ENCODE measurements at places on chromosomes 1 and 21.
A peak's percentile ranks its signal among the peaks of the same experiment; 100 is the strongest.

DNA sequence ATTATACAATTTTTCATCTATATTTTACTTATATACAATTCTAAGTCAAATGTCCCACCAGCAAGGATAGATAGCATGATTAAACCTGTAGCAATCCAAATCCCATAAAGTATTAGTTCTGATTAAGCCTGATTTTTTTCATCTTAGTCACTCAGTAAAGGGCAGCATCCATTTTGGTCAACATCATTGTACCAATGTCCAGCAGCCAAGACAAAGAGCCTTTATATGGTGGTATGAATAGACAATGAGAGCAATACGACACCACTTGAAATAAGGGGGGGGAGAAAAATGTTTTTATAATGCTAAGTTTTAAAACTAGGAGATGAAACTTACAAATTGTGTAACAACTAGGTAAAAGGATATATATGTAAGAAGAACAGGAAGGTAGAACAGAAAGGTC is 7.4 kb downstream of the ZNF644 start:
- DNase-seq: no peak

DNA sequence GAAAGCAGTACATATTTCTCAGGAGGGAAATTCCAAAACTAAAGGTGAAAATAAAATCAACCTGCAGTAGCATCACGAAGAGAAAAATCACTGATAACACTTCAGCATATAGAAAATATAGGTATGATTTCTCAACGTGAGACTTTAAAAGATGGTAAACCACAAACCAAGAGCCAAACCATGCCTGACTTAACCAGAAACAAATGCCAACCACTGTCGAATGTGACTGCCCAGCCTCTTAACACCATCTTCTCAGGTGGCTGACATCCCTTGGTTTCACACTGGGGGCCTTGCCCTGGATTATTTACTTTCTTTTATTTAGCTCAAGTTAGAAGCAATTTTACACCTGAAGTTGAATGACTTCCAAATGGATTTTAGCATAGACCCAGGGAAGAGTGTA is 10.1 kb downstream of the HMGCS2 start:
- no peak for DNase-seq

DNA sequence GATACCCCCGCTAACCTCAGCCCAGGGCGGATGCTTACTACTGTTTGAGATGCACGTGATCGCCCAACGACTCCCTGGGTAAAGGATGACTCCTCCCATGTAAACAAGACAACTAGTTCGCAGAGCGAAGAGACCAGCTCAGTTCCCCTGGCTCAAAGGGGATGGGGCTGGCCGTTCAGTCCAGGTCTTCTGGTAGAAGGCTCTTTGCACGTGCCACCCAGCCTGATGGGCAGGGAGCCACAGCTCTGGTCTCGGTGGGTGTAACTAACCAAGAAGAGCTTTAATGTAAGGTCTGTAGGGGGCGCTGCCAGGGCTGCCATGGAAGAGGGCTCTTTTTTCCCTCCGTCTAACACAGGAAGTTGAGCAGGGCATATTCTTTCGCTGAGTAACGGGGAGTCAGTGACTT is 49.4 kb upstream of the PARP1 start:
- peak; percentile 19 for DNase-seq

DNA sequence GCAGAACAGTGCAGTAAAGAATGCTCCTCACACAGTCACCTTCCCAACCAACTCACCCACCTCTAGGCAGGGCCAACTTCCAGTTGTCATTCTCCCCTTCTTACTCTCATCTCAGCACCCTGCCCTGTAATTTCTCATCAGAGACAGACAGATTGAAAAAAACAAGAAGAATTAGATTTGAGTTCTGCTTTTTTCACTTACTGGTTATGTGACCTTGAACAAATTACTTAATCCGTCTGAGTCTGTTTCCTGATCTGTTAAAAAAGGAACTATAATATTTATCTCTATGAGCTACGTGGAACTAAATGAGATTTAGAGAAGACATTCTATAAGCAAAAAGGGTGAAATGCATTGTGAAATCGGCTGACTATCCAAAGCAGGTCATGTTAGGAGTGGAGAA is 330.3 kb downstream of the ZNF326 start:
- DNase-seq: no peak

DNA sequence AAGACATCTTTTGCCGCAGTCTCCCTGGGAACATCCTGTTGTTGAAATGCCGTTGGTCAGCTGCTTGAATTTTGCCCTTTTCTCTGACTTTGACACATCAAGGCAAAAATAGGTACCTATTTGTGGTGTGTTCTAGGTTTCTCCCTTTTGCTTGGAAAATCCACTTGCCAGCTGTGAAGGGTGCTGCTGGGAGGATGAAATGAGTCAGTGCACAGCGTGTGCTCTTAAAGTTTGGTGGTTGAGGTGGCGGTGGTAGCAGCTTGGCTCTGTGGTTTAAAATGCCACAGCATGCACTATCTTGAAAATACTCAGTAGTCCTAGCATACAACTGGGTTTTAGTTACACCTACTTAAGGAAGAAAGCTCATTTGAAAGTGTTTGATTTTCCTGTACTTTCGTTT is 183.8 kb downstream of the DHRS3 start:
- peak; percentile 57 for DNase-seq

GRCh38 chr1:234644928-234645327 is 35.0 kb upstream of the IRF2BP2 start:
- DNase-seq: no peak

- no peak for DNase-seq
Observed at GRCh38 chr1:66434096-66434495, 99.9 kb upstream of the SGIP1 start.

- no peak for DNase-seq
Observed at GRCh38 chr1:55352080-55352810, 137.1 kb upstream of the USP24 start.

DNA sequence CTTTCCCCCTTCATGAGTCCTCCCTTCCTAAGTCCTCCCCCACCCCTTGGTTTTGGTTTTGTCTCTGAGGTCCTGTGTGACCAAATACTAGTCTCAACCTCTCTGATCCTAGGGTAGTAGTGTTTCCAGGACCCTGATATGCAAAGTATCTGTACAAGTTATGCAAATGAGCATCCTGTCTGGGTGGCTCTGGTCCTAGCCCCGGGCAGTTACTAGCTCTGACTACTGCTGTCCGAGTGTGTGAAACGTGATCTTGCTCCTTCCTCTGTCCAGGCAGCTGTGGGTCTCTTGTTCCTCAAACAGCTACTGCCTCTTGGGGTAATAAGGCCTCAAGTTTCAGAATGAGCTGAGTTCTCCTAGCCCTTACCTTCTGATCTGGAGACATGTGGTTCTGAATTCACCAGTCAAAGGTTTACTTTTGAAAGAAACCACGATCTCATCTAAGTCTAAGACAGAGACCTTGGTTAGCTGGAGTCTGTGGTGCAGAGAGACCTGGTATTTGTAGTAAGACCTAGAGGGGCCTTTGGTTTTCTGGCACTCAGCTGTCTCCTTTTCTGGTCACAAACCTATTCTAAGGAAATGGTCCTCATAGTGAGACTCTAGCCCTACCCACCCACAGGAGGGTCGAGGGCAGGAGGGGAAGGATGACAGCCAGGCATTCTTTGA is 31.0 kb upstream of the IL19 start:
- no peak for DNase-seq

- no peak for DNase-seq
Observed at GRCh38 chr1:101506541-101507164, 269.8 kb downstream of the S1PR1 start.

GRCh38 chr21:42089093-42089631 is 18.0 kb downstream of the UMODL1 start:
- no peak for DNase-seq

- no peak for DNase-seq
Observed at GRCh38 chr1:198966519-198966918, 327.7 kb downstream of the PTPRC start.

DNA sequence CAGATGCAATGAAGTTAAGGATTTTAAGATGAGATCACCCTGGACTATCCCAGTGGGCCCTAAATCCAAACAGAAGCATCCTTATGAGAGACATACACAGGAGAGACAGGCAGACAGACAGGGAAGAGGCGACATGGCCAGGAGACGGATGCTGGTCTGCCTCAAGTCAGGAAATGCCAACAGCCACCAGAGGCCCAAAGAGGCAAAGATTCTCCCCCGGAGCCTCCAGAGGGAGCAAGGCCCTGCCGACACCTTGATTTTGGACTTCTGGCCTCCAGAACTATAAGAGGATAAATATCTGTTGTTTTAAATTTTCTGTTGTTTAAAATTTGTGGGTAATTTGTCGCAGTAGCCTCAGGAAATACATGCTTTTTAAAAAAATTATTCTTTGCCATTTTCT is 116.4 kb downstream of the GLIS1 start:
- DNase-seq: no peak

GRCh38 chr1:156320560-156320959 is 17.5 kb downstream of the CCT3 start:
- no peak for DNase-seq

- DNase-seq: peak; percentile 22
Observed at GRCh38 chr1:160437432-160438316, 37.3 kb downstream of the VANGL2 start.

DNA sequence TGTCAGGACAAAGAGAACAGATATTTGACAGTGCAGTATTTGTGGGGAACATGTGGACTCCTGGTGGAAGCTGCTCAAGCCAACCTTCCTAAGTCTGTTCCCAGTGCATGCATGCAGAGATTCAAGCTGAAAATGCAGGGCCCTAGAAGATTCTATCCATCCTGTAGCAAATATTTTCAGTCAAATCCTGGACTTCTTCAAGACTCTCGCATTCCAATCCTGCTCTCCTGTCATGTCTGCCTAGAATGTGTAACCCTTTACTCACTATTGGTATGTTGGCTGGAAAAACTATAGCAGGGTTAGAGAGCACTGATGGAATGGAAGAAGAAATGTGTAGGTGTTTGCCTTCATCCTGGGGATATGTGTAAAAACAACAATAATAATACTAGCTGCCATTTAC is 385.6 kb upstream of the PKN2 start:
- DNase-seq: no peak

- no peak for DNase-seq
Observed at GRCh38 chr1:214234635-214235025, 46.3 kb upstream of the SMYD2 start.

GRCh38 chr1:196152975-196153374 is 455.3 kb downstream of the KCNT2 start:
- no peak for DNase-seq

DNA sequence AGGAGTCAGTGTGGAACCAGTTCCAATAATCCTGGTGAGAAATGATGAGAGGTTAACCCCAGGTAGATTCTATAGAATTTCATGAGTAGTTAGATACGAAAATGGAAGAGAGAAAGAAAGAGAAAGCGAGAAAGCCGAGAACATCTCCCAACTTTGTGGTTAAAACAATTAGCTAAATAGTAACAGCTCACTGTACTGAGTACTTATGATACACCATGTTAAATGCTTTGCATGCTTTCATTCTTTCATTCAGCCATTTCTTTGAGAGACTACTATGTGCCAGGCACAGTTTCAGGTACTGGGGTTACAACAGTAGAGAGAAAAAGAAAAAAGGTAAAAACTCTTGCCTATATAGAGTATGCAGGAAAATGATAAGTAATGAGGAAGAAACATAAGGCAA is 109.7 kb upstream of the SYT6 start:
- no peak for DNase-seq

- no peak for DNase-seq
Observed at GRCh38 chr1:230568008-230568407, 74.3 kb upstream of the COG2 start.

- DNase-seq: no peak
Observed at GRCh38 chr1:181635110-181635509, 151.8 kb downstream of the CACNA1E start.

- DNase-seq: no peak
Observed at GRCh38 chr1:18954270-18955071, 2.0 kb downstream of the IFFO2 start.

GRCh38 chr1:169012416-169012815 is 94.1 kb upstream of the ATP1B1 start:
- DNase-seq: no peak

- no peak for DNase-seq
Observed at GRCh38 chr1:107273515-107273914, 132.7 kb downstream of the NTNG1 start.

GRCh38 chr1:22318279-22318981 is 133.2 kb upstream of the ZBTB40 start:
- DNase-seq: no peak

GRCh38 chr1:159509440-159510228 is 26.2 kb downstream of the OR10J5 start:
- no peak for DNase-seq

GRCh38 chr1:47104816-47105215 is 32.4 kb upstream of the CYP4A22 start:
- no peak for DNase-seq

DNA sequence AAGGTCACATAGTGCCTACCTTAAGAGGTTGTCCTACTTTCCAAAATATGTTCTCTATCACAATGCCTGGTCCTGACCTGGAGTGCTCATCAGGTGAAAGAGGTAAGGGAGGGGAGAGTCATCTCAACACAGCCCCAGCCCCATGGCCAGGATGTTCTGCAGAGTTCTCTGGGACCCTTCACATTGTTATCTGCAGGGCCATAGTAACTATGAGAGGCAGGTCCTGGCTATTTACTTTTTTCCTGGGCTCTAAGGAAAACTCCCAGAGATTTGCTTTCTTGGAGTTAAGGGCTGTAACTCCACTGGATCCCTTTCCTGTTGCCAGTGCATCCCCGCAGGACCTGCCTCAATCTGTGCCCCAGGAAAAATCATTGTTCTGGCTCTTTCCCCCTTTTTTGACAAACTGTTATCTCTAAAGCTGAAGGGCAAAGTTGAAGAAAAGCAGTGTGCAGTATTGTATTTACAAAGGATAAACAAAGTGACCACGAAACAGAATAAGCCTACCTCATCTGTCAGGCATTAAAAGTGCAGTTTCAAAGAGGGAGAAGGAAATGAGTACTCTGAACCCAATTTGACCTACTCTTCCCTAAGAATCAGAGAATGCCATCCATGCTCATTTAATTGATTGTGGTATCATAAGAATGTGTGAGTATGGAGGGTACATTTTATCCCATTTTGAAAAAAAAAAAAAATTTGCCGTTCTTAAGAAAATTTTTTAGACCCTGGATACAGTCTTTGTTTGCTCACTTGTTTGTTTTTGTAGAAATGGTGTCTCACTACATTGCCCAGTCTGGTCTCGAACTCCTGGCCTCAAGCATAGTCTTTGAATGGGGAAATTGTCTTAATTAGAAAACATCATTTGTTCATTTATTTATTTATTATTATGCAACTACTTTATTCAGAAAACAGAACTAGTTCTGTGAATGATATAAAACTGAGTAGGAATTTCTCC is 149.6 kb downstream of the RHOU start:
- no peak for DNase-seq

- DNase-seq: no peak
Observed at GRCh38 chr21:40752125-40752524, 94.8 kb downstream of the DSCAM start.
